ENCODE measurements at places on chromosomes 7 and 10.

- no peak for DNase-seq
These were observed 8.1 kb upstream of the CDCA7L start for GRCh38 chr7:21953781-21954180.

GRCh38 chr7:110891197-110891596, 199.7 kb upstream of the LRRN3 start:
- no peak for DNase-seq

- DNase-seq = peak; percentile 94
These were observed 272.3 kb downstream of the TRIL start for GRCh38 chr7:28685644-28686417.

- no peak for DNase-seq
These were observed 19.2 kb downstream of the DUSP5 start for GRCh38 chr10:110516815-110517492.

GRCh38 chr7:10793995-10794775, 179.5 kb upstream of the PHF14 start:
- no peak for DNase-seq

DNA sequence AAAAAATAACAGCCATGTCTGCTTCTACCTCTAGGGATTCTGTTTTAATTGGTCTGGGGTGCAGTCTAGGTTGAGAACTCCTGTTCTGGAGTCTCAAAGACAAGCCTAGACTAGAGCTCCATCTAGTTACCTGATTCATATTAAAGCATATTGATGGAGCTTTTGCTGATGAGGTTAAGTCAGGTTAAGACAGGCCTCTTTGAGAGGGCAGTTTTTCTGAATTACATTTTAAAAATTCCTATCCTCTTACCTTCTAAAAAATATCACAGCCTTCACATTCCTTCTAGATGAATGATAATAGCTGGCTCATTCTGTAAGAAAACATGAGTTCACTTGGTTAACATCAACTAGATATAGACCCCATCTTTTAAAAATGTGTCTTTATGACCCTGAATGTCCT, 28.9 kb downstream of the MGAM start:
- no peak for DNase-seq

- no peak for DNase-seq
These were observed 73.6 kb downstream of the MINPP1 start for GRCh38 chr10:87578160-87578841.

DNA sequence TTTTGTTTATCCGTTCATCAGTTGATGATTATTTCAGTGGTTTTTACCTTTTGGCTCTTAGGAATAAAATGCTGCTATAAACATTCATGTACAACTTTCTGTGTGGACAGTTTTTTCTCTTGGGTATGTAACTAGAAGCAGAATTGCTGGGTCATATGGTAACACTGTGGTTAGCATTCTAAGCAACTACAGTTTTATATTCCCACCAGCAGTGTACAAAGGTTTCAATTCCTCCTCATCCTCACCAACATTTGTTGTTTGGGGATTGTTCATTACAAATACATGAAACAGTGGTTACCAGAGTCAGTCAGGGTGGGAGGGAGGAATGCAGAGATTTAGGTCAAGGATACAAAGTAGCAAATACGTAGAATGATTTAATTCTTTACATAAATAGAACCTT, 97.0 kb downstream of the NPSR1 start:
- no peak for DNase-seq

GRCh38 chr10:123147635-123148413, at the start of gene HMX2:
Gene HMX2, plus strand, starts transcription at chr10:123148136. Its CDS starts 243 bp downstream, at chr10:123148379.
- DNase-seq = peak; percentile 85
